ENCODE measurements at places on chromosomes 2 and 18. TPM values are rescaled to one million over a fixed set of nuclear protein-coding genes. Genes with fewer than 3 reads are reported as not detected.

Gene SERPINB11
- total RNA-seq = not detected

Gene SNORC
- 0.94 TPM for total RNA-seq

DNA sequence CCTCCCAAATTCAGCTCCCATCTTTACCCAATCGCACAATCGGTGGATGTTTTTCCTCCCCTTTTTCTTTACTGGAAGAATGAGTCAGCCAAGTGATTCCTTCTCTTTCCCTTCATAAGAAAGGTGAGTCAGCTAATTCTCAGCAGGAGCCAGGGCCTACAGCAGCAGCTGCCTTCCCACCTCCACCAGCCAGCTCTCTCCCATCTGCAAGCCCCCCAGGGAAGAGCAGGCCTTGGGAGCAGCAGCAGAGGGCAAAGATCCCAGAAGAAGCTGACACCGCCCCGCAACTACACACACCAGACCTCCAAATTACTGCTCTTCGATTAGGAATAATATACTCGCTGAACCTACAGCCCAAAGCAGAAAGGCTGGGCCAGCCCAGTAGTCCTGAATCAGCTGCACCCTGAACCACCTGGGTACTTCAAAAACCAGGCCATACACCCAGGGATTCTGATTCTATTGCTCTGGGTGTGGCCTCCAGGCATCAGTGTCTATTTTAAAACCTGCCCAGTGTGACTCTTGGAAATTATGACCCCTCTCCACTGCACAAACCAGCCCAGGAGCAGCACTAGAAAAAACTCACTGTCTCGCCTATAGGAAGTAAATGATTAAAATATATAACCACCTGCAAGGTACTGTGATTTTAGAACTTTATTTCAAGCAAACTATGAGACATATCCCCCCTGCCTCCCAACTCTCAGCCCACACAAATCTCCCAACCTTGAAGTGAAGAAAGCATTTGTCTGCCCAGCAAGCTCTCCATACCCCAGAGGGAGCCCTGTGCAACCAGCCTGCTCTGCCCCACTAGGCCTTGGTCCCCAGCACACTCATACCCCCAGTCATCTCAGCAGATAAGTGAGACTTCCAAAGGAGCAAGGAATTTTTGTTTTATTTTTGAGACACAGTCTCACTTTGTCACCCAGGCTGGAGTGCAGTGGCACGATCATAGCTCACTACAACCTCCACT, 7.3 kb downstream of the SFXN5 start:
- DNase-seq = no peak

- DNase-seq = no peak
Observed at GRCh38 chr18:60585670-60586069, 213.1 kb upstream of the MC4R start.

GRCh38 chr2:63569740-63570139, 18.5 kb downstream of the WDPCP start:
- DNase-seq = no peak

All from B cell (primary cell).